Urinary bladder (tissue), 4 donors: ENCODE measurements at places on chromosomes 2 and 18. TPM values are rescaled to one million over a fixed set of nuclear protein-coding genes. Genes with fewer than 3 reads are reported as not detected.

Gene CNTNAP5
- 0.01 TPM for polyA plus RNA-seq

Gene THUMPD2
- 7.8 TPM for polyA plus RNA-seq

Gene ELOA2
- polyA plus RNA-seq = not detected

Gene ALPP
- not detected for polyA plus RNA-seq

Gene SP9
- not detected for polyA plus RNA-seq

Gene DCC
- 0.08 TPM for polyA plus RNA-seq

Gene COBLL1
- polyA plus RNA-seq = 12.9 TPM

Gene SERPINB11
- not detected for polyA plus RNA-seq

Gene ZNF385B
- 0.47 TPM for polyA plus RNA-seq

Gene POTEI
- not detected for polyA plus RNA-seq

Gene SNORC
- 0.98 TPM for polyA plus RNA-seq

Gene LRRC30
- not detected for polyA plus RNA-seq

Gene LCLAT1
- 4.5 TPM for polyA plus RNA-seq

Gene SLC23A3
- 0.79 TPM for polyA plus RNA-seq

Gene APLF
- 1.4 TPM for polyA plus RNA-seq
